ENCODE measurements at places on chromosomes 13 and 19. TPM values are rescaled to one million over a fixed set of nuclear protein-coding genes. Genes with fewer than 3 reads are reported as not detected.

KLK1 gene
- not detected for total RNA-seq

ZNF83 gene
- total RNA-seq = 21.2 TPM

VSTM2B gene
- not detected for total RNA-seq

OR7D2 gene
- total RNA-seq = not detected

FFAR1 gene
- total RNA-seq = not detected

TEX26 gene
- not detected for total RNA-seq

FFAR3 gene
- total RNA-seq = 0.19 TPM

All from cardiac ventricle fibroblast (primary cell).